MCF 10A (cell line): ENCODE measurements at places on chromosomes 3 and 15.

- no peak for DNase-seq
Measured at GRCh38 chr3:111919370-111920065, 59.3 kb upstream of the ABHD10 start.

DNA sequence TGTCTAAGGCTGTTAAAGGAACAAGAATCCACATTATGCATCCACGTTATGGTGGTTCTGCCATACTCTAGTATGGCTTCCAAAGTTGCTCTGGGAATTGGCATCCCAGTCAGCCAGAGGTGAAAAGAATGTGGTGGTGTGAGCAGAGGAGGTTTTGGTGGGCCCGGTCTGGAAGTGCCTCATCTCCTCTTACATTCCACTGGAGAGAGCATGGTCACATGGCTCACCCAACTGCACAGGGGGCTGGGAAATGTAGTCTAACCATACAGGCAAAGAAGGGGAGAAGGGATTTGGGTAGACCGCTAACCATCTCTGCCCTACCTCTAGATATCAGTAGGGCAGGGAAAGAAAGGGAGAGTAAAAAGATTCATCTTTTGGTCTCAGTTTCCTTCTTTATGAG is 3.2 kb upstream of the HEG1 start:
- DNase-seq, result no peak

DNA sequence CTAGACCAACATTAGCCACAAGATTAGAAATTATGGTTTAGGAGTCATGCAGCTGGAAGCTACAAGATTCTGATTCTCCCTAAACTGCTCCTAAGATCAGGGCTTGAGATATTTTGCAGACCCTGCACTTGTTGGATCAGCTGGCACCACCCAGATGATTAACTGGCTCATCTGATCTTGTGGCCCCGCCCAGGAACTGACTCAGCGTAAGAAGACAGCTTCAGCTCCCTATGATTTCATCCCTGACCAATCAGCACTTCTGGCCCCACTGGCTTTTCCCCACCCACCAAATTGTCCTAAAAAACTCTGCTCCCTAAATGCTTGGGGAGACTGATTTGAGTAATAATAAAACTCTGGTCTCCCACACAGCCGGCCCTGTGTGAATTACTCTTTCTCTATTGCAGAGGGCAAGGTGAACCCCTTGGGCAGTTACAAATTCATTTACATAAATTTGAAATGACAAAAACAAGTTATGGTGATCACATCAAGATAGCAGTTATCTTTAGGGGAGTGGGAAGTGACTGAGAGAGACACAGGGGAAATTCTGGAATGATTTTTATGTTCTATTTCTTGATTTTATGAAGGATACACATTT is 76.5 kb downstream of the CD200R1L start:
- peak; percentile 48 for DNase-seq

- DNase-seq, result no peak
Measured at GRCh38 chr3:149886957-149887356, 73.9 kb downstream of the RNF13 start.

- DNase-seq, result no peak
Measured at GRCh38 chr3:57903124-57903890, 104.9 kb upstream of the FLNB start.

- DNase-seq, result peak; percentile 6
Measured at GRCh38 chr3:133113927-133114597, 75.9 kb downstream of the TMEM108 start.

- DNase-seq, result no peak
Measured at GRCh38 chr3:134794323-134794722, 737 bp upstream of the EPHB1 start.

GRCh38 chr3:4995500-4996053 is 16.3 kb downstream of the BHLHE40 start:
- DNase-seq, result peak; percentile 96

DNA sequence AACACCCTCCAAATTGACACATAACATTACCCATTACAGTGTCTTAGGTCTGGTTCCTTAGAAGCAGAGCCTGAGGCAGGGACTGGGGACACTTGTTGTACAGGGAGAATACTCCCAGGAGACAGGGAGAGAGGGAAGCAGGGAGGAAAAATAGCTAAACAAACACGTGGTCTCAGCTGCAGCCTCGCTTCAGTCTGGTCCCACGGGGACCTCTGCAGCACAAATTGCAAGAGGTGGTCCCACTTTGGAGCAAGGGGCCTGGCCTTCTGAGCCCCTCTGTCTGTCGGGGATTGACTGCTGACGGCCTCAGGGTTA is 25.0 kb upstream of the PLA2G4D start:
- DNase-seq, result no peak

DNA sequence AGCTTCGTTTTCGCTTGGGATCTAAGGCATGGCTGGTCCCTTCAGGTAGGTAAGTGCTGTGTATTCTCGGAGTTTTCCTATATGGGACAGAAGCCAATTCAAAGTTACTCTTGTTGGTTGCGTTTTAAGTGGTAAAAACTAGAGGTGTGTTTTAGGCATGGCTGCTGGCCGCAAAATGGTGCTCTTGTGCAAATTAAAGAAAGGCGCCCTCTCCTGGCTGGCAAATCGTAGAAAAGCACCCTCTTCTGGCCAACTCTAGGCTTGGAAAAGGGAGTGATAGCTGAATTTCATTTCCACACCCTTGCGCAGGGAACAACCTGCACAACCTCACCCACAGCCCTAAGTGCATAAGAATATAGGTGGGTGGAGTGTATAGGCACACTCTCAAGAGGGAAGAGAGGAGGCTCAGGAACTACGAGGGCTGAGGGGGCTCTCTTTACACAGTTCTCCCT is 23.5 kb downstream of the DRD3 start:
- DNase-seq, result peak; percentile 26

DNA sequence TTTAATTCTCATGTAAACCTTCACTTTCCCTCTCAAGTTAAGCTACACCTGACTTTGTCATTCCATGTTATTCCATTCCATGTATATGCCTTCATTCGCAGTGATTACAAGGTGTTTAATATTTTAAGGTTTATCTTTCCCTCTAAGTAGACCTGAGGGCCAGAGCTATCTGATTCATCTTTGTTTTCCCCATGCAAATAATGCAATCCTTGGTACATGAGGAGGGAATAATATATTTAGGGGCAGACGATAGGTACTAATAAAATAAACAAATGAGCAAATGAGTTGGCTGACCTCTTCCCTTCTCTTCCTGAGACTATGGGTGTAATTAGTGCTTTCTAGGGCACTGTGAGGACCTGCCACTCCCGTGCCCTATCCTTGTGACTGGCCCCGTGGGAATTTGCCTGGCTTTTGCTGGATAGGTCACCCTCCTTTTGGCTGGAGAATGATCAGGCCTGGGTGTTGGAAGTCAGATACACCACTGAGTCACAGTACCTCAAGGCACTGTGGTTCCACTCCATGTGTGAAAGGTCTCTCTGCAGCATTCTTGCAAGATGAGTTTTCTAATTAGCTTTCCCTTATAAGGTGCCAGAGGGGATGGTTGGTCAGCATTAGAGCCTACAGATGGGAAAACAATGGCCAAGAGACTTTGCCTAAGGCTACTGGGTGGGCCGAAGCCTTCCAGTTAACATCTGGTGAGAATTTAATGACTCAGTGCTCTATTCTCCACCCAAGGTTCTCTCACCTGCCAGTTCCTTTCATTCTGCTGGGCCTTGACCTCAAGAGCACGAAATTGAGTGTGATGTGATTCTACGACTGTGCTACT is 183.2 kb downstream of the P3H2 start:
- DNase-seq, result peak; percentile 100

- DNase-seq, result no peak
Measured at GRCh38 chr15:100353449-100353848, 11.7 kb upstream of the ADAMTS17 start.

DNA sequence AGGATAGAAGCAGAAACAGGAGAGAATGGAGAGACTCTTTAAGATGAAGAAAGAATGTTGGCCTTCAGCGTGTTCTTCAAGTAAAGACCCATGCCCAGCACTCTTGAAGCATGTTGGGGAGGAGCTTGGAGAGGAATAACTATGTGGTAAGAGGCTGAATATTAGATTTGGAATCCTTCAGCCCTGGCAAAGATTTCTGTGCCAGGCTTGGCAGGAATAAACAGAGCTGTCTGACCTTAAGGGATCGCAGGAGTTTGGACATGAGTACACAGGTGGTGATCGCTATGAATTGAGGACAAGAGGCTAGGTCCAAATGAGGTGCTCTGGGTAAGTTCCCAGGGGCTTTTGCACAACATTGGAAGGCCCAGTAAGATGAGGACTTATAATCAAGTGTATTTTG is 132.6 kb upstream of the TBL1XR1 start:
- DNase-seq, result no peak

- peak; percentile 38 for DNase-seq
Measured at GRCh38 chr3:126745760-126746394, 41.8 kb downstream of the CHCHD6 start.

- DNase-seq, result peak; percentile 13
Measured at GRCh38 chr15:79310612-79310984, 314 bp upstream of the TMED3 start.

DNA sequence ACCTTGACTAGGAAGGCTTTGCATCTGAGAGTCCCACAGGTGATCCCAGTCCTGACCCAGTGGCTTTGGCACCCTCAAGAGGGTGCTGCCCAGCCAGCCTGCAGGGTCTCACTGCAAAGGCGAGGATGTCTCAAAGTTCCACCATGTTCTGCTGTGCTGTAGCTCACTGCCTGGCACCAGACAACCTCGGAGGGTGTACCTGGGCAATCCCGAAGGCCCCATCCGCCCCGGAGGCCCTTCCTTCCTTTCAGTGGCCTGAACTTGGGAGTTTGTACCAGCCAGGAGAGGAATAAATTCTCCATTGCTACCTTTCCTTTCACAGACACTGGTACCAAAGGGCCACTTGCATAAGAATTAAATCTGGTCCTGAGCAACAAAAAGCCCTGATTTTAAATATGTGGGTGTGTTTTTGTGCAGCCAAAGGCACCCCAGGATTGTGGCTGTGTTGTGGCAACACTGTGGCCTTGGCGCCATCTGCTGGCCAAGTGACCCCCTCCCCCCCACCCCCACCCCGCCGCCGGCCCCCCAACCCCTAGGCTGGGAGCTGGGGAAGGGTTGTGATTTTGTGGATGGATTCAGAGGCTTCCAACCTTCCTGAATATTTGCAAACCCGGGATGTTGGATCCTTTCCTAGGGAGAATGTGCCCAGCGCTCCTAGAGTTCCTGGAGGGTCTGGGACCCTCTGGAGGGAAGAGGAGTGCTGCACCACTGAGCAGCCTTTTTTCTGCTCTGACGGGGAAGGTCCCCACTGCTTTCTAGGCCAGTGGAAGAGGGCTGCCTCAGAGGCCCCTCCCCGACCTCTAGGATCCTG is 9.7 kb upstream of the PTPN23 start:
- DNase-seq, result peak; percentile 27

GRCh38 chr3:66504850-66505641 is 4.2 kb upstream of the LRIG1 start:
- DNase-seq, result no peak

DNA sequence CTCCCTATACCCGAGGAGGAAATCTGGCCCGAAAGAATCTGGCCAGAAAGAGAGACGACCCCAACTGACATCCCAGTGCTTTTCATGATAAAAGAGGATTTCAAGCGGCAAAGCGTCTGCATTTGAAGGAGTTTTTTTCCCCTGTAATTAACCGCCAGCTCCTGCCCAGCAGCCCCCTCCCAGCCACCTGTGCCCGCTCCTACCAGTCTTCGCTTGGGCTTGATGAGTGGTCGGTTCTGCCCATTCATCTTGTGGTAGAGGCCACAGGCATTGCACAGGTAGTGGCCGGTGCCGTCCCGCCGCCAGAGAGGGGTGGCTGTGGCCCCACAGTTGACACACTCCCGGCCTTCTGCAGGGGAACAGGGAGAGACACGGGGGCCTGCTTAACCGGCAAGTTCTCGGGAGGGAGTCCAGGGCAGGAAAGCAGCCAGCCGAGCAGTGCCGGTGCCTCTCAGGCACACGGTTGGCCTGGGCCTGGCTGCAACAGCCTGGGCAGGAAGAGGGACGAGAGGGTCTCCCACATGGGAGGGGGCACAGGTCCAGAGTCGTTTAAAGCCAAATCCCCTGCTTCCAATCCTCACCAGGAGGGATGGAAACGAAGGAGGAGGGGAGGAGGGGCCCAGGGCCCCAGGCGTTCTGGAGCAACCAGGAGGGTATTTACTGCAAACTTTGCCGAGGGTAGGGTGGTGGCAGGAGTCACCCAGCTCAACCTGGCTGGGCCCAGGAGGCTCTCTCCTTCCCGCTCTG is 9.2 kb downstream of the GATA2 start:
- DNase-seq, result no peak

DNA sequence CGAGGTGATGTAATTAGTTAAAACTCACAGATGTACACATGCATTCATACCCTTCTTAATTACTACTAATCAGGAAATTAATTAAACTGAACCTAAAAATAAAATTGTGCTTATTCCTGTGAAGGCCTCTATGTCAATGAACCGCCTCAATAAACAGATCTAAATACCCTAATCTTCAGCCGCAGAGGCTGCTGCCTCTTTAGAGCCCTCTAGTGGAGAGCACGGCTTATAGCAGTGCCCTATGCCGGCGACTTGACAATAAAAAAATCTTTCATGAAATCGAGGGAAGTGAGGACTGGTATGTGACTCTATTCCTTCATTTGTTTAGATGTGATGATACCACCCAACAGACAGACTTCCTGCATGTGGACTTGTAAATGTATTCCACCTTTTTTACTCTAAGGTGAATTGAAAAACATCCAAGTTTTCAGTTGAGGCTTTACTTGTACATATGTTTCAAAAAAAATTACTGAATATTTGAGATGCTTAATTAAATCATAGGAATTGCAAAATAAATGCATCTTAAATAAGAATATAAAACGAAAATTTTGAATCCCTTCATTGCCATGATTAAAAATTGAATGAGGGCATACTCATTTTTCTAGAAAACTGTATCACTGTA is 8.3 kb upstream of the EPHA3 start:
- peak; percentile 60 for DNase-seq

- peak; percentile 85 for DNase-seq
Measured at GRCh38 chr3:56801662-56802377, at the start of gene ARHGEF3. TSS of gene ARHGEF3 (minus strand) at chr3:56801949. CDS start at chr3:56801798, 151 bp downstream.

- no peak for DNase-seq
Measured at GRCh38 chr3:126878664-126879063, 104.3 kb upstream of the PLXNA1 start.

DNA sequence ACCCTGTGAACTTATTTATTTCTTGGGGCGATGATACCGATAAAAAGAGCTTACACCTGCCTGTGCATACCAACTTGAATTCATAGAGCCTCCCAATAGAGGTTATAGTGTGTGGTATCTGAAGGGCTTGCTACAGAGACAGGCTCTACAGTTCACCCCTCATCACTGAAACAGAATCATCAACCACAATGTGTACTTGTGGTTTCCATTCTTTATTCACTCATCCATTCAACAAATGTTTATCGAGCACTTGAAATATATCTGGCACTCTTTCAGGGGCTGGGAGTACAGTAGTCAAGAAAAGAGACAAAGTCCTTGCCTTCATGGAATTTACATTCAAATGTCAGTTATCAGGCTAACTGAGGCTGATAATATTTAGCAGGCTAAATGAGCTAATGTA is 134.4 kb upstream of the SKOR1 start:
- DNase-seq, result peak; percentile 8

GRCh38 chr15:75358771-75359536 is 9.5 kb downstream of the MAN2C1 start:
- DNase-seq, result no peak
